Ovary (tissue), 10 donors: ENCODE measurements at places on chromosomes 5 and 9.
A peak's percentile ranks its signal among the peaks of the same experiment; 100 is the strongest.

DNA sequence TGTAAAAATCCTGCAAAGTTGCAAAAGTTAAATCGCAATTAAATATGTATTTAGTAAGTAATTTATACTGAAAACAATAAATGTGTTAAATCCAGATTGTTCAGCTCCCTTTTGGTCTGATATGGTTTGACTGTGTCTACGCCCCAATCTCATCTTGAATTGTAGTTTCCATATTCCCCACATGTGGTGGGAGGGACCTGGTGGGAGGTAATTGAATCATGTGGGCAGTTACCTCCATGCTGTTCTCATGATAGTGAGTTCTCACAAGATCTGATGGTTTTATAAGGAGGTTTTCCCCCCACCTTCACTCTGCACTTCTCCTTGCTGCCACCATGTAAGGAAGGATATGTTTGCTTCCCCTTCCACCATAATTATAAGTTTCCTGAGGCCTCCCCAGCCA, 140.0 kb downstream of the CDH6 start:
- DNase-seq = no peak

DNA sequence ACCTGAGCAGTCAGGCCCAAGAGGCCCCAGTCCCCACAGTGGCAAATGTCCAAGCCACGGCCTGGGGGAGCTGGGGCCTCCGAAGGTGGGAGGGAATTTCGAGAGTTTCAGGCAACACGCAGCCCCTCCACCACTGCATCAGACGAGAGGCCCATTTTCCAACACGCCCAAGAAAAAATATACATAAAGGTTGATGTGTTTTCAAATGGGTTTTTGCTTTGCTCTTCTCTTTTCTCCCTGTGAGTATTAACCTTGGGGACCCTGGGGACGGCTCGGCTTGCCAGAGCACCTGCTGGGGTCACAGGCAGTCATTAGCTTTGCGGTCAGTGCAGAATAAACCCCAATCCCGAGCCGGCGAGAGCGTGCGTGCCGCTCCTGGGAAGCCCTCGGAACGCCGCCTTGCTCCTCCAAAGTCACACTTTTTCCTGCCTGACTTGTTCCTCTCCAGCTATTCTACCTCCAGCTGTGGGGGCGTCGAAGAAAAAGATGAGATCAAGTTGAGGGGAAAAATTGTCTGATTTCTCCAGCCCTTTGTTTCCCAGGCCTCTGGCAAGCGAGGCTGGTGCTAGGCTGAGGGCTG, 31.5 kb downstream of the ASS1 start:
- DNase-seq = no peak

DNA sequence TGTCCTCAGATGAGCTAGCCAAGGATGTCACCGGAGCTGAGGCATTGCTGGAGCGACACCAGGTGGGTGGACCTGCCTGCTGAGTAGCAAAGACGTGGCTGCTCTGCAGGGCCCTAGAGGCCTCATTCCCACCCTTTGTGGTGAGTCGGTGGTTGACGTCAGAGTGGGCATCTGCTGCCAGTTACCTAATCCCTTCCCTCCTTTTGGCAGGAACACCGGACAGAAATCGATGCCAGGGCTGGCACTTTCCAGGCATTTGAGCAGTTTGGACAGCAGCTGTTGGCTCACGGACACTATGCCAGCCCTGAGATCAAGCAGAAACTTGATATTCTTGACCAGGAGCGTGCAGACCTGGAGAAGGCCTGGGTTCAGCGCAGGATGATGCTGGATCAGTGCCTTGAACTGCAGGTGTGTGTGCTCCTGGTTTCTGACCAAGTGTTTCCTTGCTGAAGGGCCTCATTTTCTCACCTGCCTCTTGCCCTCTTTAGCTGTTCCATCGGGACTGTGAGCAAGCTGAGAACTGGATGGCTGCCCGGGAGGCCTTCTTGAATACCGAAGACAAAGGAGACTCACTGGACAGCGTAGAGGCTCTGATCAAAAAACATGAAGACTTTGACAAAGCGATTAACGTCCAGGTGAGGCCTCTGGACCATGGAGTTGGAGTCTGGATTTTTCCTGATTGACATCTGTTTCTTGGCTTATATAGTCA, 48.9 kb downstream of the DYNC2I2 start:
- DNase-seq = no peak

GRCh38 chr9:91816356-91816755, 133.7 kb downstream of the ROR2 start:
- DNase-seq = peak; percentile 30

DNA sequence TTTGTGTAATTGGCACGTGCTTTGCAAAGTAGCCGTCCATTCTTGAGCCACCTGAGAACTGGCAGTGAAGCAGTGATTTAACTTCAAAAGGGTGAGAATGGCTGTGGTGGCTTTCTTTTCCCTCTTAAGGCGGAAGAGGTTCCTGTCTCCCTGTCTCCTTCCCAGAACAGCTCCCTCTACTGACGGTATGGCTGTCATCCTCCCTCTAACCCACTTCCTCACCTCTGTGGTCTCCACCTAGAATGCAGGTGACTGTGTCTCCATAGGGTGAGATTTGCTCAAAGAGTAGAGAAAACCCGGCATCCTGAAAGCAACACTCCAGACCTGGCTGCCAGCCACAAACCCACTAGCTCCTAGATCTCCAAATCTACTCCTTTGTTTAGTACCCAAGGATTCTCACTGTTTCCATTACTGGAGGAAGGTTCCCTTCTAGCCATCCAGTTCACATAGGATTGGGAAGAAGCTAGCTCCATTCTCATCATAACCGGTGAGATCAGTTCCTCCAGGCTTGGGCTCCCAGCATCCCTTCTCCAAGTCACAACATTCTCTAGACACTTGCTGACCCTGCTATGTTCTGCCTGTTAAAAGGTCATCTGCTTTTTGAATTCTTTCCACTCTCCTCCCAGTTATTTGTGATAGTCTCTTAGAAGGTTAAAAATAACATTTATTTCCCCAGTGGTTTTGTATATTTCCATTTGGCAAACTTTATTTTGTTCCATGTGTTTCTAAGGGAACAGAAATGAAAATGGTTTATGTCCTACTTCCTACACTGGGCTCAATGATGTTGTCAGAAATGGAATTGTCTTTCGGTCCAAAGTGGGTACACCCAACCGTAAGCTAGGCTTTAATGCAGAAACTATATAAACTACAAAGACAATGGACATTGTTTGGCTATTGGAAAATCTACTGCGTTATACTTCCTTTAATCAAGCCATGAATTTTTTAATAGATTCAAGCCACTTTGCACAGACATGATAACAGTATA, 269.4 kb downstream of the CWC27 start:
- DNase-seq = peak; percentile 33

- DNase-seq = no peak
Measured at GRCh38 chr9:107660976-107661375, 171.4 kb upstream of the KLF4 start.
